Activated CD8-positive, alpha-beta T cell treated with anti-CD3 and anti-CD28 coated beads for 36 hours (primary cell): ENCODE measurements at places on chromosomes 6 and 20. TPM values are rescaled to one million over a fixed set of nuclear protein-coding genes. Genes with fewer than 3 reads are reported as not detected.
A peak's percentile ranks its signal among the peaks of the same experiment; 100 is the strongest.

KCNB1 gene
- total RNA-seq, result not detected

TM9SF4 gene
- 36.5 TPM for total RNA-seq

MUC21 gene
- not detected for total RNA-seq

MYO6 gene
- 1.4 TPM for total RNA-seq

PPIL6 gene
- 0.27 TPM for total RNA-seq

HCRTR2 gene
- not detected for total RNA-seq

BFSP1 gene
- total RNA-seq, result 0.18 TPM

DNA sequence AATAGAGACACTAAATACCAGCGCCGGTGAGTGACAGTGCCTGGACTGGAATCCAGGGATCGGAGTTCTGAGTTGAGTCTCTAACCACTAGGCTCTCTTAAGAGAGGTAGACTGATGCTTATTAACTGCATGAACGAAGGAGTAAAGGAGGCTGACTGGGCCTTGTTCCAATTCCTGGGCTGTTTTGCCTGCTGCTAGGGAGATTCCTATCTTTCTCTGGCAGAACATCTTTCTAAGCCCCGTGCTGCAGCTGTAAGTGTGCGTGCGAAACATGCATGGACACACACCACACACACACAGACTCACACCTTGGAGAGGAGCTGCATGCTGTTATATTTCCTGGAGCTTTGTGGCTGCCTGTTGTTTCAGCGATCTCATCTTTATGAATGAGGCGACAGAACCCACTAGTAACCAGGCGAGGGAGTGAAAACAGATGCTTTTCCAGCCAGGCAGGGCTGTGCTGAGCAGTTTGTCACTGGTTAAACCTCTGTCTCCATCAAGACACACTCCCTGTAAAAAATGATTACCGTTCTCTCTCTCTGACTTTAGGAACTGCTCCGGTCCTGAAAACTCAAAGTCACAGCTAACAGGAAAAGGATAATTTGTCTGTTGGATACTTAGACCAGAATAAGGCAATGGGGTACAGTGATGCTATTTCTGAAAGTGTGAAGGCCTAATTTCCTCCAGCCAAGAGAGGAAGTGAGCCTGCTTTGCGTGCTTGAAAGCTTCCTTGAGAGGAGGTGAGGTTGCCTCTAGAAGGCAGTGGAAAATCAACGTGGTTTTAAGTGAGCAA lies 157.4 kb upstream of the ZNF217 start:
- peak; percentile 76 for DNase-seq

- no peak for DNase-seq
These were observed 128.7 kb downstream of the DLL1 start for GRCh38 chr6:170162011-170162774.

DNA sequence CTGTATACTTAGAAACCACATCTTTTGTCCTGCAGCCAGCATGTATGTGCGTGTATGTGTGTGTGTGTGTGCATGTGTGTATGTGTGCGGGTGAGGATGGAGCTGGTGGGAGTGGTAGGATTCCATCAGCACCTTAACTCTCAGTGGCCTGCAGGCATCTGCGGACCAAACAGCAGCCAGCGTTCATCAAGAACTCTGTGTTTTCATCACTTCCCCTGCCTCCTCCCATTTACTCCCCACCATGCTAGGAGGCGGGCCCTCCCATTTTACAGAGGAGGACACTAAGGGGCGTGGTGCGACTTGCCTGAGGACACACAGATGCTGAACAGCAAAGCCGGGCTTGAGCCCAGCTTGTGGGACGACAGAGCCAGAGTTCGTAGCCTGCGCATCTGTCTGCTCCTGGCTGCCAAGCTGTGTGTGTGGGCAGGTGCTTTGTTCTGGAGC lies 8.9 kb downstream of the VSTM2L start:
- DNase-seq, result peak; percentile 48

DNA sequence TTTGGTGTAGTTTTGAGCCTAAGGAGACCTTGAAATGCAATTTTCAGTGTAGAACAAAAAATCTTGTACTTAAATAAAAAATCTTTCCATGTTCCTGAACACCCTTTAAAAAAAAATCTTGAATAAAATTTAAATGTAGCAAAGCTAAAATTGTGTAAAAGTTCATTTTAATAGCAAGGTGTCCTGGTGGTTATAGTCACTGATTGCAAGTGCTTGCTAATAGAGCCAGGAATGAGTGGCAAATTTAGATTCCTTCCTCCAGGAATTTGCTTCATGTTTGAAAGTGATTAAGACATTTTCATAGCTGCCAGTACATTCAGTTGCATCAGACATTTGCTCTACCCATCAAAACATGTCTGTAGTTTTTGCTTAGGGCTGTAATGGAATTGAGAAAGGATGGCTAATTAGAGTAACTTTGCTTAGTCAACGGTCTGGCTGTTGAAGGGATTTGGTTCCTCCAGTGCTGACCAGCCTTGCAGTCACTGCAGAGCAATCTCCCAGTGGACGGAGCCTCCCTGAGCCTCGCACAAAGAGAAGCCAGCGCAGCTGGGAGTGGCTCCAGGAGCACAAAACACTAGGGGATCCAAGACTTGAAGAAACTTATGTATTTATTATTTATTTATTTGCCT lies 36.5 kb downstream of the AKAP12 start:
- no peak for DNase-seq

GRCh38 chr20:61316346-61316745 lies 64.3 kb downstream of the CDH4 start:
- DNase-seq, result no peak

DNA sequence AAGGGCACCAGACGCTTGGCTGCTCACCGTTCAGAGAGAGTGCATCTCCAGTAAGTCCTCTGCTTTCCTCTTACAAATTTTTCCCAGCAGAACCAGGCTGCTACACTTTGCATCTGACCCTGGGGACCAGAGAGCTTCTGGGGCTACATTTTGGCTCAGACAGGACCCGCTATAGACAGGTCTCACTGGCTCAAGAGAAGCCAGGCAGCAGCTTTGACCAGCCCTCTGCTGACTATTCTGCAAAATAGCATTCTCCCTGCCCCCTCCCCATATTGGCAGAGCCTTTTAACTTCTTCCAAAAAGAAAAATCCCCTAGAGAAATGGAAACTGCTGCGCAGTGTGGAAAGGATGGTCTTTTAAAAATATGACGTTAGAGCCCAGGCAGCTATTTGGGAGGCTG lies 37.2 kb downstream of the CPXM1 start:
- no peak for DNase-seq

DNA sequence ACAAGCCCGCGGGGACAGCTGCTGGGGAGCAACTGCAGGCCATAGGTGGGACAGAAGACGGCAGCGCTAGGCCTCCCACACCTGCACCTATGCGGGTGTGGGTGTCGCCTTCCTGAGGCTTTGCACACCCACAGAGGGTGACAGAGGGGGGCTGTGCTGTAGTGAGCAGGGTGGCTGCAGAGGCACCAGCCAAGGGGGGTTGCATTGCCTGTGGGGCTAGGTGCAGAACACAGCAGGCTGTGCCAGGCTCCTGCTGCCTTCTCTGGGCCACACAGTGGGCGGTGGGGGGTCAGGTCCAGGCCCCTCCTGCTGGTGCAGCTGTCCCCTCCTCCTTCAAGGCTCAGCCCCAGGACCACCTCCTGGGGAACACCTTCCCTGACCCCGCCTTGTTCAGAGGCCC lies 75.7 kb downstream of the WDR27 start:
- DNase-seq, result no peak

DNA sequence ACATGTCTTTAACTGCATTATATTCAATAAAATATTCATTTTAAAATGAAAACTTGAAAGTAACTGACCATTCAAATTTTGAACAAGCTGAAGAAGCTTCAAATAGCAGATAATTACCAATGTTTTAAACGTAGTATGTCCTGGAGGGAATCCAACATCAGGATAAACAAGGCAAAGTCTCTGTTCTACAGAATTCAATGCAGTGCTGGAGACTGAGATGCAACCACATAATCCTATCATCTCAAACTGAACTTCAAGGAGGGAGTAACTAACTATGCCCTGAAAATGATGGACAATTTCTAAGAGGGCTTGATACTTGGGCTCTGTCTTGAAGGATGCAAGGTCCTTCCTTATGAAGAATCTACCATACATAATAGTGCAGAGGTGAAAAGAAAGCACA lies 100.7 kb downstream of the PRKN start:
- DNase-seq, result no peak

GRCh38 chr6:1123386-1124375 lies 188.2 kb upstream of the FOXQ1 start:
- DNase-seq, result no peak

- DNase-seq, result no peak
These were observed 17.9 kb downstream of the RPF2 start for GRCh38 chr6:110999634-111000270.

- DNase-seq, result no peak
These were observed 246.7 kb downstream of the TTLL2 start for GRCh38 chr6:167571550-167571949.

DNA sequence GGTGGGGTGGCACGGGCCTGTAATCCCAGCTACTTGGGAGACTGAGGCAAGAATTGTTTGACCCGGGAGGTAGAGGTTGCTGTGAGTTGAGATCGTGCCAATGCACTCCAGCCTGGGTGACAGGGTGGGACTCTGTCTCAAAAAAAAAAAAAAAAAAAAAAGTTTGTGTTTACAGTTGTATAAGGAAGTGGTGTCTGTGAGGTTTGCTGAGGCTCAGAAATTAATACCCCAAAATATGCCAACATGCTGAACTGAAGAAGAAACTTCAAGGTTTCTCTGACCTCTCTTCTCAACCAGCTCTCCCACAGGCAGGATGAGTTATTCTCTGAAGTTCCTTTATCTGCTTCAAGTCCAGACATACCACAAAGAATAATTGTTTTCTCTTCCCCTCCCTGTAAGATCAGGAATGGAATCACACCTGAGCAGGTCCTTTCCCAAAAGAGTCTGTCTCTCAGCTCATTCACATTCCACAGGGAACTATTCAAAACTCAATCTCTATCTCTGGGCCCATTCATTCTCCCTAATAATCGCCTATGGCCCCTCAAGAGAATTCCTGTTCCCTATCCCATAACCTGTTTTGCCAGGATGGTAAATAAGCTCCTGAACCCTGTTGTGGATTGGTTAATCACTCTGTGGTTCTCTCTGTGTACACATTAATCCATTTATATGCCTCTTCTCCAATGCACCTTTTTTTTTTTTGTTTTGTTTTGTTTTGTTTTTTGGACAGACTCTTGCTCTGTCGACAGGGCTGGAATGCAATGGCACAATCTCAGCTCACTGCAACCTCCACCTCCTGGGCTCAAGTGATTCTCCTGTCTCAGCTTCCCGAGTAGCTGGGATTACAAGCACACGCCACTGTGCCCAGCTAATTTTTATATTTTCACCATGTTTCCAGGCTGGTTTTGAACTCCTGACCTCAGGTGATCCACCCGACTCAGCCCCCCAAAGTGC lies 17.4 kb upstream of the KIFC1 start:
- no peak for DNase-seq

- peak; percentile 28 for DNase-seq
These were observed 443.5 kb downstream of the PREX1 start for GRCh38 chr20:48384147-48384818.

DNA sequence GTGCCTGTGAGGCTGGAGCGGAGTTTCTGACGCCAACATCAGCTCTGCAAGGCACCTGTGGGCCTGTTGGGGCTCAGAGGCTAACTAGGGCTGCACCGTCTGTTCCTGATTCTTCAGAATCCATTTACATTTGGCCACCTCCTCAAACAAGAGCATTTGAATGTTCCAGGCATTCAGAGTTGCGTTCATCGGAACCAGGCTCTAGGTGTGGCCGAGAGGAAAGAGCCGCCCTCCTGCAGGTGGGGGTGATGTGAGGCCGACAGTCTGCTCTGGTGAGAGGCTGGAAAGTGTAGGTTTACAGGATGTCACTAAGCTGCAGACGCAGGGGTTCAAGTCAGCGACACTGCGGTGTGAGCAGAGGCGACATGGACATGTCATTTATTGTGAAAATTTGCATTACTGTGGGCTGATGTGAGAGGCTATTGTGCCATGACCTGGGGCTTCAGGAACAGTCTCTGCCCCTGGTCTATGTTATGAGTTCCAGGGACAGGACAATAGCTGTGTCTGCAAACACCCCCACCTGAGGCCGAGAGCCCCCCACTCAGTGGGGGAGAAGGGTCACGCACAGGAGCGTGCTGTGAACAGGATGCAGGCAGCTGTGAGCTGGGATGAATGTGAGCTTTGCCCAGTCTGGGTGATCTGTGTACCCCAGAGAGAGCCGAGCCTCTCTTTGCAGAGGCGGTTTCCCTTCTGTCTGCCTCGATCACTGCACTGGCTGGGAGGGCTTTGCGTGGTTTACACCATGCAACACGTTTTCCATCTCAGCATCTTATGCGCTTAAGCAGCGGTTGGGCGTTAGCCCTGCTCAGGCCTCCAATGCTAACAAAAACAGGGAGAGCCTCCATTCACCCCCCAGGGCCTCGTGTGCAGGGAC lies 21.1 kb downstream of the SLCO4A1 start:
- no peak for DNase-seq

- DNase-seq, result no peak
These were observed 1.4 kb downstream of the ZNF184 start for GRCh38 chr6:27471365-27472115.

DNA sequence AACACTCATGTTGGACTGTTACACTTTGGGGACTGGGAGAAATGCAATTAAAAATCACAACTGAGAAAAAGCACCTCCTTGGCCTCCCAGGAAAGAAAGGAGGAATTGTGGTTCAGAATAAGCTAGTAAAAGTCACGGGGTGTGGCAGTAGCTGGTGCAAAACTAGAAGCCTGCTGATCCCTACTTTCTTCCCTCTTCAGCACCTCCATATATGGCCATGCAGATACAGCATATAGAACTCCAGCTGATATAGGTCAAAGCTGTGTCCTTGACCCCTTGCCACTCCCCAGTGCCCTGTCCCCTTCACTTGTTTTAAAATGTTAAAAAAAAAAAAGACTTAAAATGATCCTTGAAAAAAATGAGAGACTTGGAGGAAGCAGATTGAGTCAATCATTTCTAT lies 5.5 kb upstream of the FLRT3 start:
- no peak for DNase-seq

DNA sequence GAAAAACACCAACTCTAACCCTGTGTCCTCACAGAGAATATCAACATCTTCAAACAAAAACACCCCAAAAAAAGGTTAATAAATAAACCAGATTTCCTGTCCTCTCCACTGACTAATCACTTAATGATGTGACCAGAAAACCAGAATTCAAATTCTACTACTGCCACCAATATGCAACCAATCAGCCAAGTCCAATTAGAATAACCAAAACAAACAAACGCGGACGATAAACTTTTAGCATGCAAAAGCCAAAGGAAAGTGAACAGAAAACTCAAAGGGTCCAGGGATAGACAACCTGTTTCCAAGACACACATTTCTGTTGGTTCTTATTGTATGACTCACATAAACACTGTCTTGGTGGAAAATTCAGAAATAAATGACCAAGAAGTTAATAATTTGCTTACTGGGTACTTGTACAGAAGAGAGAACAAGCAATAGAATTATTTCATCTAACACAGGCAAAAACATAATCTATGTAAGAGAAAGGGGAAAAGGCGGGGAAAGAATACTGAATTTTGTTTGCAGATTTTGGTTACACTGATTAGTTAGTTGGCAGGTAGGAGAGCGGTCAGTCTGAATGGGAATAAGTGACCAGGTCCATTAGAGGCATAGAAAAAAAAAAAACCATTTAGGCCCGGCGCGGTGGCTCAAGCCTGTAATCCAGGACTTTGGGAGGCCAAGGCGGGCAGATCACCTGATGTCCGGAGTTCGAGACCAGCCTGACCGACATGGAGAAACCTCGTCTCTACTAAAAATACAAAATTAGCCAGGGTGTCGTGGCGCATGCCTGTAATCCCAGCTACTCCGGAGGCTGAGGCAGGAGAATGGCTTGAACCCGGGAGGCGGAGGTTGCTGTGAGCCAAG lies 34.1 kb downstream of the HFE start:
- no peak for DNase-seq

- no peak for DNase-seq
These were observed 699.9 kb downstream of the FRK start for GRCh38 chr6:115360602-115361325.

GRCh38 chr20:59560588-59561227 lies 43.6 kb upstream of the PHACTR3 start:
- DNase-seq, result no peak
